HS-27A (cell line): ENCODE measurements at places on chromosomes 11 and 22.

DNA sequence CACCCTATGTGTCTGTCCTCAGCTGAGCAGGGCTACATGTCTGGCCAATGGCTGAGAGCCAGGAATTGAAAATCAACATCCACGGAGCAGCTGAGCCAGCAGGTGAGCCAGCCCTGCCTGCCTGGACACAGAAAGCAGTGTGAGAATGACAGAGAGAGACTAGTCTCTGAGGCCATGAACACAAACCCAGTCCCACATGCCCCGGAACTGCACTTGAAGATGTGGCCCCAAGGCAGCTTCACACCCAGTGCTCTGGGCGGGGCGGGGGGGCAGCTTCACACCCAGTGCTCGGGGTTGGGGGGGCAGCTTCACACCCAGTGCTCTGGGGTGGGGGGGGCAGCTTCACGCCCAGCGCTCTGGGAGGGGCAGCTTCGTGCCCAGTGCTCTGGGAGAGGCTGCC is 37.6 kb downstream of the TRMU start:
- no peak for DNase-seq

GRCh38 chr11:15640318-15640717 is 525.6 kb downstream of the INSC start:
- no peak for DNase-seq

GRCh38 chr11:75333022-75333806 is 18.2 kb downstream of the ARRB1 start:
- no peak for DNase-seq

- DNase-seq = no peak
Observed at GRCh38 chr11:64776875-64777274, 1.5 kb downstream of the SF1 start.

GRCh38 chr22:29078036-29078868 is 5.4 kb downstream of the KREMEN1 start:
- DNase-seq = no peak

DNA sequence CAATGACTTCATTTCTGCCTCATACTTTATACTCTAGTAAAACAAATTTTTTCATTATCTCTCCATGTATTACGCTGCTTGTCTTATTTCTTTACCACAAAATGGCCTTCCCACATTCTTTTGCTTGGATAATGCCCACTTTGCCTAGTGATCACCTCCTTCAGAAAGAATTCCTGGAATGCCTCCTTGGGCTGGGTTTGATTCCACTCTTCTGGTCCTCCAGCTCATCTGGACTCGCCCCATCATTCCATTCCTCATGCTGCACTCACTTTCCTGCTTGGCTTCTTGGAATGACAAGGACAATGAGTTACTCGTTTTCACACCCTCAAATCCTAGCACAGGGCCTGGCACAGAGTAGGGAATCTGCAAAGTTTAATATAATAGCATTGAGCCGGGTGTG is 475.1 kb upstream of the LARGE1 start:
- no peak for DNase-seq

GRCh38 chr11:44889266-44889665 is 61.4 kb downstream of the TP53I11 start:
- no peak for DNase-seq

- DNase-seq = no peak
Observed at GRCh38 chr22:23529166-23530103, 50.7 kb downstream of the IGLL1 start.

DNA sequence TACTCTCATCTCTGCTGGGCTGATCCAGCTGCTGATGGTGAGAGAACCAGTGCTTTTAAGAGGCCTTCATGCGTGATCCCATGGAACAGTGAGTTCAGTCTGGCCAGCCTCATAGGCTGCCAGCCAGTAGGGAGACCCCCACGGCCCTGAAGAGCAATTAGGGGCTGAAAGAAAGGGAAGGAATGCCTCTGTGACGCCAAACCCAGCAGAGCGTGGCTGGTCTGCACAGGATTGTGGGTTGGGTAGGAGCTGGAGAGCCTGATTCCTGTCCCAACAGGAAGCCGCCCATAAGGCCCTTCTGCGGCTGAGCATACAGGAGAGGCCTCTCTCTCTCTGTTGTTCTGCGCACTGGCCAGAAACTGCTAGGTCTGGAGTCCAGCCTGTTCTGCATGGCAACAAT is 181.5 kb upstream of the E2F8 start:
- no peak for DNase-seq

GRCh38 chr11:78451371-78452150 is 33.9 kb upstream of the GAB2 start:
- DNase-seq = no peak

DNA sequence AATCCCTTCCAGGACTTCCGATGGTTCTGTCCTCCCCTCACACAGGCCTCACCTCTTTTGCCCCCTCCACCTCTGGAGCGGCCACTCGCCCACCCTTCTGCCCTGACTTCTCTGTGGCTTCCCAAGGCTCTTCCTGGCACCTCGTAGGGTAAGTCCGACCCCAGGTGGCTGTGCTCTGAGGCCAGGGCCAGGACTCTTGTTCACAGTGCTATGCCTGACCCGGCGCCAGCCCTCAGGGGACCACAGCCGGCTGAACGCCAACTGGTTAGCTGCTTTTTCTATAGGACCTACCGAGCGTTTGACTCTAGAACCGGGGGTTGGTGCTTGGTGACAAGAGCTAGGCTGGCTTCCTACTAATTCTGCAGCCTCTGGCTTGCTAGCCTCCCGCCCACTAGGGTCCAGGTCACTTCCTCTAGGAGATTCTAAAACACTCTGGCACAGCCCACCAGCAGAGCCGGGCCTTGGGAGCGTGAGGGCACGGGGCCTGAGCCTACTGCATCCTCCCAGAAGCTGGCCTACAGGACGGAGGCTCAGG is 28.4 kb upstream of the KCNQ1OT1 start:
- DNase-seq = no peak

DNA sequence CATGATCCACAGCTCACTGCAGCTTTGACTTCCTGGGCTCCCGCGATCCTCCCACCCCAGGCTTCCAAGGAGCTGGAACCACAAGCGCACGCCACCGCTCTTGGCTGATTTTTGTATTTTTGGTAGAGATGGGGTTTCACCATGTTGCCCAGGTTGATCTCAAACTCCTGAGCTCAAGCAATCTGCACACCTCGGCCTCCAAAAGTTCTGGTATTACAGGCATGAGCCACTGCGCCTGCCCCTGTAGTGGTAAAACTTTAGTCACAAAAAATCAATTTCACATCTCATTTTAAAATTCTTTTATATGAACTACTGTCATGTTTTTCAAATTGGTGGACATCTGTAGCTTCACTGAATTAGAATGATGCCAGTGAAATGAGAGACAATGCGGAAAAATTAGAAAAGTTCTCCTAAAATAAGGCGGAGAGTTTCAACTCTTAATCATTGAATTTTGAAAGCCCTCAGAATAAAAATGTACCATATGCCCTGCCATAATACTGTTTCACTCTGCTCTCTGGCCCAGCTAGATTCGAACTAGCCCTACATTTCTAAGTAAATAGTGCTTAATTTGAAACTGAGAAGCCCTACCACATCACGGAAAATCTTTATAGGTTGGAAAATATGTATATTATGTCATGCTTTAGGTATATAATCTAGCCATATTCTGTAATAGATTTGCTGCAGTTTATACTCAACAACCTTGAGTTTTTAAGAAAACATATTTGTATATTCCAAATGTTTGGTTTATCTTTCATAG is 78.7 kb downstream of the HORMAD2 start:
- DNase-seq = no peak

GRCh38 chr11:2547806-2548205 is 103.0 kb downstream of the KCNQ1 start:
- DNase-seq = no peak

DNA sequence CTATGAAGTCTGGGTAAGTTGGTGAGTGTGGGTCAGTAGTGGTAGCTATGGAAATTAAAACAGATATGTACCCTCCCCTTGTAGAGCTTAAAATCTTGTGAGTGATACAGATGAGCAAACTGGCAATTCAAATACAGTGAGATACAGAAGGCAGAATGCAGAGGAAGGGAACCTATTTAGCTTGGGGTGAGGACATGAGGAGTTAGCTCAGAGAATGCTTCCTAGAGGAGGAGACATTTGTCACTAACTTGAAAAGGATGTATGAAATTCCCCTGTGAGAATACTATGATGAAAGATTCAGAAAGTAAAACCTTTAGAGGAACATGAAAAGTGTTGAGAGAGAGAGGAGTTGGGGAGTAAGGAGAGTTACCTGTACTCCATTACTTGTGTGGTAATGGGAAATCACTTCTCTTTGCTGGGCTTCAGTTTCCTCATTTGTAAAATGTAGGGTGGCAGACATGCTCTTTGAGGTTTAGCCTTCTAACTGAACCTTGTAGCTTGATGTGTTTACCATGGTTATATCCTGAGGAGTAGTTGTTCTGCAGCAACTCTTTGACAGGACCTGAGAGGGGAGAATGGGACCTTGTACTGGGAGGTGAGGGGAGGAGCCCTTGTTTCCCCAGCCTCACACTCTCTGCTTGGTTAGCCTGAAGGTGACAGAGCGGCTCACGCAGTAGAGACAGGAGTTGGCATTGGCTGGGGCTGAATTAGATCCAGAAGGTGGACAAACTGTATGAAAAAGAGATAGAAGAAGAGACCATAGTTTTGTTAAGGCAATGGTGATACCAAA is 17.9 kb downstream of the SWAP70 start:
- DNase-seq = no peak

DNA sequence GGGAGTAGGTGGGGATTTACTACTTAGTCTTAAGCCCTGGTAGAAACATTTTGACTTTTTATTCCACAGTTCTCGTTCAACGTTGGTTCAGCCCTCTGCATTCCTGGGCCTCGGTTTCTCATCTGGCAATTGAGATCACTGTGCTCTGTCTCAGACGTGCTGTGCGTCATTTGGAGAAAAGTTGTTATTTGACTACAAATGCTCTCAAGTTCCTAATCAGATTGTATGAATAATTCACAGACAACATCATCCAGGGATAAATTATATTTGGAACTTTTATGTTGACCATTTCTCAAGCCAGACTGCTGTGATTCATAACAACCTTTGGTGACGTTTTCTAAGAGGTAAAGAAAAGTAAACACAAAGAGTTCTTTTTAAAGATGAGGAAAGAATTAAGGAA is 69.2 kb downstream of the BLID start:
- DNase-seq = no peak

GRCh38 chr11:29190313-29190712 is 826.5 kb downstream of the KCNA4 start:
- DNase-seq = no peak
